Activated naive CD4-positive, alpha-beta T cell treated with anti-CD3 and anti-CD28 coated beads, Interleukin-2, amount 10 ng/mL, durations not matched to agents 7 days and 5 days (primary cell): ENCODE measurements at places on chromosomes 16 and 17.

DNA sequence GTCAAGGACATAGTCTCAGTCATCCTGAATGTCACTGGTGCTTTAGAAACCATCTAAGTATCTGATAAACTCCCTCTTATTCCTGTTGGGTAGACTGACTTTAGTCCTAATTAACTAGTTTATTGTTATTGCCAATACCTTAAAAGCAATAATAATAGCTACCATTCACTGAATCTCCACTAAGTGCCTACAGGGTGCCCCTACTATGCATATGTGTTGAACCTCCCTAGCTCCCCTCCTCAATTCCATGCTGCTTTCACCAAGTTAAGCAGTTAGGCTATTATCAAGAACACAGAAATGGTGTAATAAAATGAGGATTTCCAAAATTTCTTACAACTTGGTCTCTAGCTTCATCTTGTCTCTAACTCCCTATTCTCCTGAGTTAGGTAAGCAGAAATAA lies 87.5 kb upstream of the MTMR4 start:
- DNase-seq, result no peak

DNA sequence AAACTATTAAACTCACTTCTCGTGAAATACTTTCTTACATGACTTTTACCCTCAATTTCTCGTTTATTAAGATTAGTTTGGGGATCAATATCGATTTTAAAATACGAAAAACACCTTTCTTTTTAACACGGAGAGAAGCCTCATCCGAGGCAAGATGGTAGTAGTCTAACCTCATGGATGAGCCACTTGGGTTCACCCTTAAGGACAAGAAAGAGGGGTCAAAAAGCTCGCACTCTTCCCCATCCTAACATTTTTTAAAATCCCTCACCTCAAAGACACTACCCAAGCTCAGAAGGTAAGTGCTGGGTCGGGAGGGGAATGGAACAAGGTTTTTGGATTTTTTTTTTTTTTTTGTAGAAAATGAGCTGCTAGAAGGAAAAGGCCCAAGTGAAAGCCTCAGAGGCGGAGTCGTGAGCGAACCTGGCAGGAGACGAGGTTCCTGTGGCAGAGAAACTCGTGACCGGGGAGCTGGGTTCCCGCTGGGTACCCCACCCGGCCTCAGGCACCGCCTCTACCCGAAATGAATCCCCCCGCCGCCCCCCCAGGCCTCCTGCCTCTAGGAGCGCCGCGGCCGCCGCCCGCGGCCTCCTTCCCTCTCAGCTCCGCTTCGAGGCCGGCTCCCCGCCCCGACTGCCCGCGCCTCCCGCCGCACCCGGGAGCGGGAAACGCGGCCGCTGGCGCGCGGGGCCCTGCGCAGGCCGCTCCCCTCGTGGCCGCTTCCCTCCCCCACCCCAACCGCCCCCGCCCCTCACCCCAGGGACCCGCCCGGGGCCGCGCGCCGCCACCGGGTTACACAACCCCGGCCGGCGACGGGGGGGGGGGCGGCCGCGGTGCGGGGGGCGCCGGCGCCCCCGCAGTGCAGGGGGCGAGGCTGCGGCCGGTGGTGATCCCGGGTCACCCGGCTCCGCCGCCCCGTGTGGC lies 1.6 kb downstream of the NUFIP2 start:
- peak; percentile 72 for DNase-seq

GRCh38 chr16:25012525-25012991 lies 2.6 kb downstream of the ARHGAP17 start:
- no peak for DNase-seq

DNA sequence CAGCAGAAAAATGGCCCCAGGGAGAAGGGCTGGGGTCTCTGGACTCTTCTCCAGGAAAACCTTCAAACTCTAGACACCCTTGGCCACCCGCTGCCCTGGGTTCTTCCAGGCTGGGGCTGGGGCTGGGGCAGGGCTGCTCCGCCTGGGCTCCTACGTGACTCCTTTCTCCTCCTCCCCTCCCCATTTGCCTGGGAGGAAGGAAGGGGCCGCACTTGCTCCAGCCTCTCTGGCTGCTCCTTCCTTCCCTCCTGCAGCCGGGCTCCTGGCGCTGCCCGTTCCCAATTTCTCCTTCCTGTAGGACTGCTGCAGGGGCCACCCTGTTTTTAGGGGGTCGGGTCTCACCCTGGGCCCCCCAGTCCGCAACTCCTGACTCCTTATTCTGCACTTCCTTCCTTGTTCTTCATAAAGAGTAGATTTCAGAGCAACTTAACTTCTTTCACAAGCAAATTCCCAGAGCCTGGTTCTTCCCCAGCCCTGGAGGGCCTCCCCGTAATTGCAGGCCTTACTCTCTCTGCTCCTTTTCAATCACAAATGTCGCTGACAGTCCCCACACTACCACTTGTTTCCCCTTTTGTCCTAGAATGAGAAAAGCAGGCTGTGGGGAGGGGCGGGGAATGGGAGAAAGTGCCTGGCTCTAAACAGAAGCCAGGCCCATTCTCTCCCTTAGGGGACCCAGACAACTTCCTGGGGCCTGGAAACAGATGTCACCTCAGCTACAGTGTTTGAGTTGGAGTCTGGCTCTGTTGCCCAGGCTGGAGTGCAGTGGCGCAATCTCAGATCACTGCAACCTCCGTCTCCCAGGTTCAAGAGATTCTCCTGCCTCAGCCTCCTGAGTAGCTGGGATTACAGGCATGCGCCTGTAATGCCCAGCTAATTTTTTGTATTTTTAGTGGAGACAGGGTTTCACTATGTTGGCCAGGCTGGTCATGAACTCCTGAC lies 137.8 kb downstream of the ENGASE start:
- DNase-seq, result no peak

GRCh38 chr17:6843241-6843880 lies 11.8 kb upstream of the TEKT1 start:
- DNase-seq, result no peak

- no peak for DNase-seq
These were observed 55.2 kb downstream of the RAI1 start for GRCh38 chr17:17736205-17737183.

DNA sequence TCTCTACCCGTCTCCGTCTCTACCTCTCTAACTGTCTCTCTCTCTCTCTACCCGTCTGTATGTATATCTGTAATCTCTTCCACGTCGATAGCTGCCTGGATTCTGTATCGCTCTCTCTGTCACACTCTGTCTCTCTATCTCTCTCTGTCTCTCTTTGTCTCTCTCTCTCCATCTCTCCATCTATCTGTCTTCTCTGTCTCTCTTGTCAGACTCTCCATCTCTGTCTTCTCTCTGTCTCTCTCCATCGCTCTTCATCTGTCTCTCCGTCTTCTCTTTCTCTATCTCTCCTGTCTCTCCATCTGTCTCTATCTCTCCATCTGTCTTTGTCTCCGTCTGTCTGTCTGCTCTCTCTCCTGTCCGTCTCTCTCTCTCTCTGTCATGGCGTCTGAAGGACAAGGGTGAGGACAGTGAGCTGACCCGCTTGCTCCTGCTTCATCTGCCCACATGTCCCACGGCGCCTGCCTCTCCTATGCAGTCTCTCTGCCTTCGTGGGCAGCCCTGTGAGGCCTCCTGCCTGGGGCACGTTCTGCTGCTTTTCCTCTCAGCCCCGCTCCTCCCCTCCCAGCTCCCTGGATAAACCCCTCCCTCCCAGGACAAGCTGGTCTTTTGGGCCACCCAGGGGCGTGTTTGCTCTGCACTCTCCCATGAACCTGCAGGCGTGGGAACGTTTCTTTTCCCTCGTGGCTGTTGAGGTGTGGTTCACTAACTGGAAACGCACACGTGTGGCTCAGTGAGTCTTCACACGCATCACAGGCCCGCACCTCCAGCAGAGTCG lies 18.9 kb downstream of the ACSF3 start:
- no peak for DNase-seq

- no peak for DNase-seq
These were observed 36.0 kb upstream of the ICAM2 start for GRCh38 chr17:64056269-64057005.

GRCh38 chr16:76639685-76640289 lies 362.6 kb downstream of the CNTNAP4 start:
- DNase-seq, result no peak

DNA sequence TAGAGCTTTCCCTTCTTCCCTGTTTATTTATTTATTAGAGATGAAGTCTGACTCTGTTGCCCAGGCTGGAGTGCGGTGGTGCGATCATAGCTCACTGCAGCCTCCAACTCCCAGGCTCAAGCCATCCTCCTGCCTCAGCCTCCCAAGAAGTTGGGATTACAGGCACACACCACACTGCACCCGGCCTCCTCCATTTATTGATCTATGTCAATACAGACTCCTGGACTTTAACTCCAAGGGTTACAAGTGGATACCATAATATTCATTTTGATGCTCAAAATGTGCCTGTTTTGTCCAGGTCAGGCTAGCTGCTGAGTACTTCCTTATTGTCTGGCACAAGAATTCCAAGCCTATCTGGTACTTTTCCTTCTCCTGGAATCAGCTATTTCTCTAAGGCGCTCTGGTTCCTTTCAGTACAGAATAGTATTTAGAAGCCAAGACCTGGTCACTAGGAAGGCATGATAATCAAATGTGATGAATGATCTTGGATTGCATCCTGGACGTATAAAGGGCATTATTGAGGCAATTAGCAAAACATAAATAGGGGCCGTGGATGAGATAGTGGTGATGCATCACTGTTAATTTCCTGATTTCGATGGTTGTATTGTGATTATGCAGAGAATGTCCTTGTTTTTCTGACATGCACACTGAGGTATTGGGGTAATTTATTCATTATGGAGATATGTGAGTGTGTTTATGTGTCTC lies 21.7 kb downstream of the IL4R start:
- no peak for DNase-seq

GRCh38 chr17:40577611-40578065 lies 12.4 kb upstream of the CCR7 start:
- peak; percentile 46 for DNase-seq

DNA sequence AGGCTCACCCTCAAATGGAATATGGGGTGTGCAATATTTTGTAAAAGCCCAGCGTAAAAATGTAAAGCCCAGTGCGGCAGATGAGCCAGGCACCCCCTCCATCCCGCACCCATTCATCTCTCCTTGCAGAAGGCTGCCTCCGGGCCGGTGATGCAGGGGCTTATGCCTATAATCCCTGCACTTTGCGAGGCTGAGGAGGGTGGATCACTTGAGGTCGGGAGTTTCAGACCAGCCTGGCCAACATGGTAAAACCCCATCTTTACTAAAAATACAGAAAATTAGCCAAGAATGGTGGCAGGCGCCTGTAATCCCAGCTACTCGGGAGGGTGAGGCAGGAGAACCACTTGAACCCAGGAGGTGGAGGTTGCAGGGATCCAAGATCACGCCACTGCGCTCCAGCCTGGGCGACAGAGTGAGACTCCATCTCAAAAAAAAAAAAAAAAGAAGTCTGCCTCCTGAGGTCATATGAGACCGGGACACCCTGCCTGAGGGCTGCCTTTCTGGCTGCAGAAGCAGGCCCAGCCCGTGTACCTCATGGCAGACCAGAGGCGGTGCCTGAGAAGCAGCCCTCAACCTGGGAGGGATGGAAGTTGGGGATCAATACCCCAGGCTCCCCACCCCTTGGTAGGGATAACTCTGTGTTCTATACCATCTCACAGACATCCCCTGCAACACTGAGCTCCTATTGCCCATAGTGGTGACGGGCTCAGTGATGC lies 17.5 kb upstream of the ATP2C2 start:
- no peak for DNase-seq
